Dorsolateral prefrontal cortex (tissue), 122 donors: ENCODE measurements at places on chromosomes 6 and 20.

- no peak for DNase-seq
Measured at GRCh38 chr6:125201961-125202729, 48.6 kb downstream of the TPD52L1 start.

DNA sequence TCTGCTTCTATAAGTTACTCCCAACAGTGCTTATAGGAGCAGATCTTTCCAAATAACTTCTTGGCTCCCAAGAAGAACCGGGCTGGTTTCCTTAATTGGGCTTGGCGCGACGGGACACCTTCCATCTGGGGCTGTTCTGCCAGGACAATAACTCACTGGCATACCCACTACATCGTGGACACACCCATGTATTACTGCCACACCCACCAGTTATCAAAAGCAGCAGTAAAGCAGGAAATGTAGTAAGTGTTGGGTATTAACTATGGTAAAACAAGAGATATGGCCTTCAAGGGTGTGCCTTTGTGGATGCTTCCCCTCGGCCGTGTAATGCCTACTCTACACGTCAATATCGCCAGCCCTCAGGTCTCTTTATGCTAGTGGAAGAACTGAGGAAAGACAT, 24.7 kb downstream of the CNKSR3 start:
- no peak for DNase-seq

- DNase-seq = no peak
Measured at GRCh38 chr20:48175261-48175660, 390.0 kb upstream of the SULF2 start.

DNA sequence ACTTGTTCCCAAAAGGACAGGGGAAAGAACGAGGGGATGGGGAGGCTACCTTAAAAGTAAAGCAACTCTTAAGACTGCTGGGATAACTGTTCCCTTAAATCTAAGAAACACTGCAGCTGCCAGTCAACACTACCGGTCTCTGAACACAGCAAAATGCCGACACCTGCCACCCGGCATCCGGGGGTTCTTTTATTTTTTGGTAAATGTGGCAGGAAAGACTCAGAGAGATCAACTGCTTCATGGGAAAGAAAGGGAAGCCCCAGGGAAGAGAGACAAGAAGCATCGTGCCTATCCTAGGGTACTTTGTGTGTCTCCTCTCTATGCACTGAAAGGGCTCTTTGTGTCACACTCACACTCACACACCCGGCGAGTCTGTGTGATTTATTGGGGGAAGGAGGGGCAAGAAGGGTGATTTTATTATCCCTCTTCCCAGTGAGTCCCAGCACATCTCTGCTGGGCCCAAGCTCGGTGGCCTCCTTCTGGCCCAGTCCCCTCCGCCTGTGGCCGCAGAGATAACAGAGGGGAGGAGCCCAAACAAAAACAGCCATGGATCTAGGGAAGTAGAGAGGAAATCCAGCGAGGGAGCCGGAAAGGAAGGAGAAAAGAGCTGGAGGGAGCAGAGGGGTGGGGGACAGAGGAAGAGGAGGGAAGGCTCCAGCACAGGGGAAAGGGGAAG, 1.4 kb downstream of the FYN start:
- DNase-seq = peak; percentile 59

DNA sequence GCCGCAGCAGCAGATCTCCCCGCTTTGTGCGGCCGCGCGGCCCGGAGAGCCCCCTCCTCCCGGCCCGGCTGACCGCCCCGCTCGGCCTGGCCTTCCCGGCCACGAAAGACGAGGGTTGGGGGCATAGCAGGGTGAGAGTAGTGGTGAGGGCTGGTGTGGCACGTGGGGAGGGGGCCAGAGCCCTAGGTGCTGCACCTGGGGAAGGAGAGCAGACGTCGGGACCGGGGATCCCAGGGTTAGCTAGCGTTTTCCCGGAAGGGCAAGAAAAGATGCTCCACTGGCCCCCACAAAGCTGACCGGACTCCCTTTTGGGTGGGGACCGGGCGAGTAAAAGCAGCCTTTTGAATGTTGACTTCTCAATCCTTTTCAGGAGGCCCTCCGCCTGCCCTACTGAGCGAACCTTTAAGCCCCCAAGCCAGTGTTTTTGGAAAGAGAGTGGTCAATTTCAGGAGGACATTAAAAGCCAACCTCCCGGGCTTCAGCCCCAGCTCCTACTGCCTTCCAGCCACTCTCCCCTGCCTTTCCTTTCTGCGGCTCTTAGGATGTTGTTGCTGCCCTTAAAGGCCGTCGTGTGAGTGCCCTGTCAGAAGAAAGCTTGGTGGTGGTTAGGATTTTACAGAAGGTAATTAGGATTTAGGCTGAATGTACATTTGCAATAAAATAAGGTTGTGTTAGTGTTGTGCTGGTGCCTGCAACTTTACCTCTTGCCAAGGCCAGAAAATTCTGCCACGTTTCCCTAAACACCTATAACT, 648 bp upstream of the BACH2 start:
- DNase-seq = peak; percentile 28

GRCh38 chr20:48723308-48724264, 104.2 kb downstream of the PREX1 start:
- no peak for DNase-seq

- DNase-seq = no peak
Measured at GRCh38 chr6:39188098-39188450, 41.2 kb downstream of the KCNK5 start.

DNA sequence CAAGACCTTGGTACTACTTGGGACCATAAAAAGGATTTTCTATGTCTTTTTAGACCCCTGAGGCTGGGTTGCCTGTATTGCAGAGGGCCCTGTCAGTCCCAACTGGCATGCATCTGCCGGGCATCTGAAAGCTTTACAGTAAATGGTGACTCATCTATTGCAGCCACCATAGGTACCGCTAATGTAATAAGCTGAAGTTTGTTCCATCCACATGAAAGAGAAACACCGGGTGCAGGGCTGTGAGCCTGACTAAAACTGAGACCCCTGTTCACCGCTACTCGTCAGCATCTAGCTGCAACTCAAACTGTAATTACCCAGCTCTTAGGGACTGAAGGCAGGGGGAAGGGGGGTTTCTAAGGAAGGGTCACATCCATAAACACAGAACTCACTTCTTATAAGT, 49.5 kb downstream of the TRERF1 start:
- no peak for DNase-seq

DNA sequence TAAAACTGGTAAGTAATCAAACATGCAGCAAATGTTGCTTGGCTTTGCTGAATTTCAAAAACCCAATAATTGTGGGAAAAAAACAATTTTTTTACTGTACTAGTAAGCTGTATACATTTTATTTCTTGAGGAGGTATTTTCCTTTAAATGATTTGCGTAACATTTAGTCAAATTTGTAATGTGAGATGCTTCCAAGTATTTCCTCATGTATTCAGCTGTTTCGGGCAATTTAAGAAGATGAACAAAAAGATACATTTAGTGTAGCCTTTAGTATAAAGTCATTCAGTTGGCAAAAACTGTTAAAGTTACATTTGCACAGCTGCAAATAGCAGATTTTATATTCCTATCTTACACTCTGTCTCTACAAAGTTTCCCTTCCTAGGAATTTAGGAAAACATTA, 186.1 kb upstream of the SCGN start:
- DNase-seq = no peak

- no peak for DNase-seq
Measured at GRCh38 chr6:104689551-104690205, 170.0 kb downstream of the HACE1 start.

- no peak for DNase-seq
Measured at GRCh38 chr6:84220809-84221409, 6.5 kb downstream of the CEP162 start.

GRCh38 chr6:90286884-90287488, 9.7 kb downstream of the BACH2 start:
- no peak for DNase-seq

GRCh38 chr6:158313989-158314388, 1.7 kb downstream of the TULP4 start:
- DNase-seq = no peak

DNA sequence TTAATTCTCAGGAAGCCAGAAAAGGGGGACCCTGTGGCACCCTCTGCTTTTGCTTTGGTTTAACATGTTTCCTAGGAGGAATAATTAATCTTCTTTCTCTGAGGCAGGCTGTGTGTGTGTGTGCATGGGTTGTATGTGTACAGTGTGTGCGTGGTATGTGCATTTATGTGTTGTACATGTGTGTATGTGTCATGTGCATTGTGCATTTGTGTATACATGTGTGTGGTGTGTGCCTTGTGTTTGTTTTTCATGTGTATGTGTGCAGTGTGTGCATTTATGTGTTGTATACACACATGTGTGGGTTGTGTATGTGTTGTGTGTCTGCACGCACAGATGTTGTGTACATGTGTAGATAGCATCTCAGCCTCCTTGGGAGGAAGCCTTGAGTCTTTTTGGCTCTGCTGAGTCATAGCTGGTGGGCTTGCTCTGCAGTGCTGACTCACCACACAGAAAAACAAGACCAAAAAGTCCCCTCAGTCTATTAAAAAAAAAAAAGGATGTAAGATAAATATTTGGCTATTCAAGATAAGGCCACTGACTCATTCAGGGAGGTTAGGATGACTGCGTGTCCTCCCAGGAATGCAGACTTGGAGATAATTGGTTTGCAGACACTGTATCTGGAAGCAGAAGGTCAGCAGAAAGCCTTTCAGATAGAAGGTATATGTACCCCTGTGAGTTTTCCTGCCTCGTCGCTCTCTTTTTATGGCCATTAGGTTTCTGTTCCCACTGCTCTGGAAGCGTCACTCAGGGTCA, 58.6 kb downstream of the SYNJ2 start:
- DNase-seq = no peak

- no peak for DNase-seq
Measured at GRCh38 chr20:19943061-19943521, 74.1 kb upstream of the NAA20 start.

GRCh38 chr20:64000906-64001305, 20.0 kb downstream of the PRPF6 start:
- DNase-seq = no peak

GRCh38 chr6:293193-294174, 1.2 kb downstream of the DUSP22 start:
- no peak for DNase-seq

- peak; percentile 71 for DNase-seq
Measured at GRCh38 chr6:36028877-36029324, 1.3 kb downstream of the MAPK14 start.

GRCh38 chr6:69888482-69889233, 22.3 kb downstream of the COL19A1 start:
- DNase-seq = no peak

DNA sequence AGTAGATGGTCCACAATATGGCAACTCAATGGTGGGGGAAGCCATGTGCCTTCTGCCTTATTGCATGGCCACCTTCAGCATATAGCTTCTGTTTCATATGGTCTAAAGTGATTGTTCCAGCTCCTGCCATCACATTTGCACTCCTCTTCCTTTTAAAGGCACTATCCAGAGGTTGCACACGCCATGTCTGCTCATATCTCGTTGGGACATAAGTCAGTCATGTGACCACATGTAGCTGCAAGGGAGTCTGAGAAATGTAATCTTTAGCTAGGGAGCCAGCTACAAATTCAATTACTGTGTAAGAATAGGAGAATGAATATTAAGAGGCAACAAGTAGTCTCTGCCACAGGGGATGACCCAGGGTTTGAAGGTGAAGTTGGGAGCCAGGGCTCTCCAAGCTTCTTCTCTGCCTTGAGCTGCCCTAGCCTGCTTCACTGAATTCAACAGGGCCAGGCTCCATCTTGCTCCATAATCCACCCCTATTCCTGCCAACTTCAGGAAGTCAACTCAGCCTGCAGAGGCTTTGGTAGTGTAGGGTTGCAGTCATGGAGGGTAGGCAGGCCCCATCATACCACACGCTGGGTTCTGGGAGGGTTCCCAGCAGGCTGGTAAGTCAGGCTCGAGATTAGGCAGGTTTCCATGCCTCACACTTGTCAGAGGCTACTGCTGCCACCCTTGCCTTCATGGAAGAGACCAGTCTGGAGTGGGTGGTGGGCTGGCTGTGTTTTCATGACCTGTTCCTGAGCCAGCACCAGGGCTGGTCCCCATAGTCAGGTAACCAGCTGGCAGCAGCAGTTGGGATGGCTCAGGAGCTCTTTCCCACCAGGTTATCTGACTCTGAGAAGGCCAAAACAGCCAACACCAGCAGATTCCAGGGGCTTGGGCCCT, 56.7 kb upstream of the SAYSD1 start:
- DNase-seq = no peak

GRCh38 chr6:106188104-106188794, 102.1 kb downstream of the PRDM1 start:
- no peak for DNase-seq

DNA sequence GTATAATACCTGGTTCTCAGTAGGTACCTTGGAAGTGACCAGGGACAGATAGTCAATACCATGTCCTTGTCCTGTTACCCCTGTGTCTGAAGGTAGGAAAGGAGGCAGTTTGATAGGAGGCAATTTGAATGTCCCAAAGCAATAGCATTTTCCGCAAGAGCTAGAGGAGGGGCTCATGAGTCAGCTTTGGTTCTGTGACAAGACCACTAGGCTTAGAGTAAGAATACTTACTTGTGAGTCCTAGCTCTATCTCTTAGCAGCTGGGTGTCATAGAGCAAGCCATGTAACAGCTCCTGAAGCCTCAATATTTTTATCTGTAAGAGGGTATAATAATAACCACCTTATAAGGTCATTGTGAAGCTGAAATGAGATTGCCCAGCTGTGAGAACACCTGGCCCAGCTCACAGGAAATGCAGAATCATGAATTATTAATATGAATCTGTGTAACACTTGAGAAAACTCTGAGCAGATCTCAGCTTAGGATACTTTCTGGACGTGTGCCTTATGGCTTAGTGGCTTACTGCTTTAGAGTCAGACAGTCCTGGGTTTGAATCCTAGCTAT, 58.6 kb downstream of the DAAM2 start:
- no peak for DNase-seq

- DNase-seq = no peak
Measured at GRCh38 chr20:41570557-41570956, 47.6 kb downstream of the CHD6 start.

DNA sequence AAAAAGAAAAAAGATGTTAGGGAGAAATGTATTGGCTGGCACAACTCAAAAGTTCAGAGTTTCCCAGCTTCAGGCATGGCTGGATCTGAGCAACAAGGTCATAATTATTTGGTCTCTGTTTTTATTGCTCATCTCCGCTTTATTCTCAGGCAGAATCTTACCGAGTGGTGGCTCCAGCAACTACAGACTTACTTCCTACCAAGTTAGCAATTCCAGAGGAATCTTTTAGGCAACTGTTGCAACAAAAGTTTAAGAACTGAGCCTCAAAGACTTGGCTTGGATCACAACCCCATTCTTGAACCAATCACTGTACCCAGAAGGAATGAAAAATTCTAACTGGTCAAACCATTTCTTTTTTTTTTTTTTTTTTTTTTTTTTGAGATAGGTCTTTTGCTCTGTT, 35.5 kb upstream of the NCOA3 start:
- DNase-seq = no peak

GRCh38 chr20:23254034-23254433, 96.6 kb upstream of the NXT1 start:
- DNase-seq = no peak
